ENCODE measurements at places on chromosomes 11 and 22. TPM values are rescaled to one million over a fixed set of nuclear protein-coding genes. Genes with fewer than 3 reads are reported as not detected.

SHANK3 gene
- 37.3 TPM for total RNA-seq

ST14 gene
- total RNA-seq: not detected

GRAP2 gene
- total RNA-seq: 0.06 TPM

YAP1 gene
- total RNA-seq: 16.7 TPM

SMTNL1 gene
- not detected for total RNA-seq

PATE4 gene
- under 0.01 TPM for total RNA-seq

DBX1 gene
- not detected for total RNA-seq

FXYD2 gene
- 0.32 TPM for total RNA-seq

PRR33 gene
- not detected for total RNA-seq

SCN3B gene
- total RNA-seq: 2.3 TPM

SMIM35 gene
- total RNA-seq: not detected

PKP3 gene
- total RNA-seq: 0.06 TPM

JHY gene
- 0.81 TPM for total RNA-seq

TMEM191B gene
- 2.4 TPM for total RNA-seq

OPCML gene
- 0.31 TPM for total RNA-seq

TREH gene
- not detected for total RNA-seq

UPK3A gene
- total RNA-seq: not detected

PDE3B gene
- 0.13 TPM for total RNA-seq

C11orf87 gene
- not detected for total RNA-seq

GPHA2 gene
- total RNA-seq: not detected

PLEKHA7 gene
- 9.8 TPM for total RNA-seq

SF3A1 gene
- 33.2 TPM for total RNA-seq

CCDC90B gene
- 61.4 TPM for total RNA-seq

TNNI2 gene
- not detected for total RNA-seq

DGCR8 gene
- 51.7 TPM for total RNA-seq

SYT8 gene
- not detected for total RNA-seq

DDIAS gene
- 5.7 TPM for total RNA-seq

BIRC2 gene
- total RNA-seq: 30.3 TPM

GNG3 gene
- total RNA-seq: not detected

CELSR1 gene
- 74.3 TPM for total RNA-seq

OR52E8 gene
- total RNA-seq: not detected

CXCR5 gene
- not detected for total RNA-seq

OR9Q2 gene
- total RNA-seq: not detected

TH gene
- not detected for total RNA-seq

RHOG gene
- 11.0 TPM for total RNA-seq

CERK gene
- 50.0 TPM for total RNA-seq

DDI1 gene
- not detected for total RNA-seq

PHF5A gene
- total RNA-seq: 62.5 TPM

OR51E2 gene
- not detected for total RNA-seq

CABP7 gene
- 0.06 TPM for total RNA-seq

MRGPRX3 gene
- not detected for total RNA-seq

SLC35C1 gene
- 4.4 TPM for total RNA-seq
